ENCODE measurements at places on chromosomes 1 and 21.

GRCh38 chr21:27636656-27637055 lies 669.8 kb upstream of the ADAMTS5 start:
- DNase-seq, result no peak

DNA sequence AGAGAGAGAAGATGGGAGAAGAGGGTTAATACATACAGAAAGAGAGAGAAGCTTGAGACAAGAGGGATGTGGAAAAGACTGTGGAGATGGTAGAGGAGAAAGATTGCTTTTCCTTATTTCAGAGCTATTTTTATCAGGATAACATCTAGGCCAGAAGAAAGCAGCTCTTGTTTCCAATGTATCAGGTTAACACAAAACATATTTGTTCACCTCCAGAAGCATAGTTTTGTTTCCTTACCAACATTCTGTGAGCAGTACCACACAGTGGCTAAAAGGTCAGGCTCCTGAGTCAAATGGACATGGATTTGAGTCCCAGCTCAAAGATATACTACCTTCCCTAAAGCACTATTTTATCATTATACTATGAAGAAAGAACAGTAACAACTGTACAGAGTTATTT lies 185.5 kb downstream of the DUSP10 start:
- no peak for DNase-seq

DNA sequence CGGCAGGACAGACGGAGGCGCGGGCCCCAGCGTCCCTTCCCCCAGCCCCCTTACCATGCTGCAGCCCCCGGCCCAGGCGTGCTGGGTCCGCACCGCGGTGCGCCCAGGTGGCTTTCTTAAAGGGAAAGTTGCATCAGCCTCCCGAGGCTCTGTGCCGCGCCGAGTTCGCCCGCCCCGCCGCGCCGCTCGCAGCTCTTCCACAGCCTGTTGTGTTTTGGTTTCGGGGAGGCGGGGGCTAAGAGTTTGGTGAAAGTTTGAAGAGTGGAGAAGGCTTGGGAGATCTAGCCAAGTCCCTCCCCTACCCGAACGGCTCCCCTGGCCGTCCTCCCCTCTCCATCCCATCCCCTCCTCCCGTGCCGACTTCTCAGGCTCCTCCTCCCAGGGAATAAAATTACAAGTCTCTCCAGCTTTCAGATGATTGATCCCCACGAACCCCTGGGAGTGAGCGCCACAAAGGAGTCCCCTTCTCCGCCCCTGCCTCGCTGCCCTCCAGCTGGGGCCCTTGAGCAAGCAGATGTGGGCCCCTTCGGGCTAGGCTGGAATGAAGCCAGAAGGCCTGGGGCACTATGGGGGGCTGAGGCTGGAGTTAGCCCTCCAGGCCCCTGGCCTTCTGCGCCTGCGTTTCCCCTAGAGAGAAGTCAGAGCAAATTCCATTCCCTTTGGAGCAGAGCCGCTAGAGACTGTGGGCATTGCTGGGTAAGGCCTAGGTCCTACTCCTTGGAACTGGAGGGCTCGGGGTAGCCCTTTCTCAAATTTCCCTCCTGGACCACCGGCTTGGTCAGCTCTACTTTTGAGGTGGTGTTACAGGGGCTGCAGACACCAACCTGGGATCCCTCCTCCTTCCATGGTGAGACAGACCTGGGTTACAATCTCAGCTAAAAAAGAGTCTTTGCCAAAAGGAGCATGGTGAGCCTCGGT lies at the start of gene SLC6A9:
TSS of gene SLC6A9 (minus strand) at position 211 of the 918 bp plus-strand sequence. CDS start 7,185 bp downstream, outside the sequence.
- DNase-seq, result no peak

- DNase-seq, result no peak
These were observed 94.7 kb downstream of the CCDC185 start for GRCh38 chr1:223487887-223488259.

GRCh38 chr1:230507236-230507635 lies 81.1 kb upstream of the PGBD5 start:
- DNase-seq, result no peak

DNA sequence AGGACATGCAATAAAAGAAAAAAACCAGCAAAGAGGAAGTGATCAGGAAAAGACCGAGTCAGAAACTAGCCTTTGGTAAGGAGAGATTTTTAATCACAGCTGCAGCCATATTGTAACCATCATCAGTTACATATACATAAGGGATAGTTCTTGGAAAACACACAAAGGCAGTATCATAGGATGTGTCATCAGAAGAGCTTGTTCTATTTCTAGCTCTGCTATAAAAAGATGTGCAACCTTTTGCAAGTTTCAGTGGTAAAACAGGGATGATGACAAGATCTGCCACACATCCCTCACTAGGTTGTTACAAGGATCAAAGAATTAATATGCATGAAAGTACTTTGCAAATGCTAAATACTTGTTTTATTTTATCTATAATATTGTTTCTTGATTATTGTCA lies 342.0 kb downstream of the VAV3 start:
- DNase-seq, result no peak

DNA sequence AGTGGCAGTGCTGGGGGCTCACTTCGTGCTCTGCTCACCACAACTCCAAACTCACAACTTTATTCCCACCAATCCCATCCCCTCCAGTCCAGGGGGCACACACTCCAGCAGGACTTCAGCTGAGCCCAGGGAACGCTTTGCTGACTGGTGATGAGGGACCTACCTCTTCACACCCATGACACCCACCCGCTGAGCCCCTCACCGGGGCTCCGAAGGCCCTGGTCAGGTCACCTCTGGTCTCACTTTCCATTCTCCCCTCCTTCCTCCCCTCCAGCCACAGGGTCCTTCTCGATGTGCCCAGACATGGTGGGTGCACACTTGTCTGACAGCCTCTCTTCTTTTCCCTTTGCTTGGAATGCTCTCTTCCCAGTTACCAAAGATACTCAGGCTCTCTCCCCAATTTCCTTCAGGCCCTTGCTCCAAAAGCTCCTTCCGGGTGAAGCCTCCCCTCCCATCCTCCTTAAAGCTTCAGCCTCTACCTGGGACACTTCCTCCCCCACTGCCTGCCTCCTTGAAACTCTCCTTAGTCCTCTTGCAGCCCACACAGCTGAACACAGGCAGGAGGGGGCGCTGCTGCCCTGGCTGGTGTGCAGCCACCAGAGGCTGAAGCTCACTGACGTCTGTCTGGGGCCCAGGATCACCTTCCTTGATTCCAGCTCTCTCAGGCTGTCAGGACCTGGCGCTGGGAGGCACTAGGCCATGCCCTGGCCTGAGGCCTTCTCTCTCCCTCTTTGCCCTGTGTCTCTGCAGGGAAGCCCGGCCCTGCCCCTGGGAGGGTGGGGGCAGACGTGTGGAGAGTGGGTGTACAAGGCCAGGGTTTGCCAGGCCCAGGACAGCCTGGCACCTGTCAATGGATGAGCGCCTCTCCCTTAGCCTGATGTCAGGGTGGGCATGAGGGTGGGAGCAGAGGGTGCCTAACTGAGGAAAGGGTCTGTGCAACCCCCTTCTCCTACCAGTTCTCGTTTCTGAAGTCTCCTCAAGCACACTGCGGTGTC lies 1.6 kb downstream of the KCNE1 start:
- DNase-seq, result no peak

DNA sequence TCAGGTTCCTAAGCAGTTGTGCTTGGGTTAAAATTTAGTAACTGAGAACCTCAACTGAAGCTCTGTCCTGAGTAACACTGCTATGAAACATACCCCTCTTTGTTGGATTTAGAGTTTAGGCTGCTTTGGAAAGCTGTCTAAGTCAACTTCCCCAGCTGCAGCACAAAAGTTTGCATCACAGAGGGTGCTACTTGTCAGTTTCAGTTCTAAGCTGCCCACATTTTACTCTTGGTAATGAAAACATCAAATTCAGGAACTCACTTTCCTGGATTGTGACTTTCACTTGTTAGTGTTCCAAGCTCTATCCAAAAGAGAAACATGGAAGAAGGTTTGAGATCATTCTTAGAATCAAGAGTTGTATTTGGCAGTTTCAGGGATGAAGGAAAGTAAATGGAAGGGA lies 191.7 kb upstream of the NFIA start:
- DNase-seq, result no peak
